ENCODE measurements at places on chromosomes 1 and 21. TPM values are rescaled to one million over a fixed set of nuclear protein-coding genes. Genes with fewer than 3 reads are reported as not detected.

DNA sequence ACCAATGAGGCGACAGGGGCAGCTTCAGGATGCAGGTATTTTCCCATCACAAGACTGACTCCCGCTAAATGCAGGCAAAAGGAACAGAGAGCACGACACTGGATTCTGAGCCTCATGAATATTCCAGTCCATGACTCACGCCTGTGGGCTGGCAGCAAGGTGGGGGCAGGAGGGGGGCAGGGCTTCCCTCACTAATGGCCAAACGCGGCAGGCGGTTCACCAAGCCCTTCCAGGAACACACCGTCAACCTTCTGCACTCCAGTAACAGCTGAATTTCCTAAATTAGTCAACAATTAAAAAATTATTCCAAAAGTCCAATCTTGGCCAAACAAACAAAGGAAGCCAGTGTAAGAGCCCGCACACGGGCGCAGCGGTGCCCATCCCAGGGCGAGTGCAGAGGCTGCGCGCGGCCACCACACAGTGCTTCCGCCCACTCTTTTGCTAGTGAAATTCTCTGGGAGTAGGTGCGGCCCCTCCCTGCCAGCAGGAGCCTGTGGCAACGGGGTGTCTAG, 12.5 kb upstream of the GPR153 start:
- H3K4me1 ChIP-seq = no peaks in the 10 kb centered on the region
- no peak overlapping the region for H3K27ac ChIP-seq
- H3K36me3 ChIP-seq = no peaks in the 10 kb centered on the region
- no peak for DNase-seq

DNA sequence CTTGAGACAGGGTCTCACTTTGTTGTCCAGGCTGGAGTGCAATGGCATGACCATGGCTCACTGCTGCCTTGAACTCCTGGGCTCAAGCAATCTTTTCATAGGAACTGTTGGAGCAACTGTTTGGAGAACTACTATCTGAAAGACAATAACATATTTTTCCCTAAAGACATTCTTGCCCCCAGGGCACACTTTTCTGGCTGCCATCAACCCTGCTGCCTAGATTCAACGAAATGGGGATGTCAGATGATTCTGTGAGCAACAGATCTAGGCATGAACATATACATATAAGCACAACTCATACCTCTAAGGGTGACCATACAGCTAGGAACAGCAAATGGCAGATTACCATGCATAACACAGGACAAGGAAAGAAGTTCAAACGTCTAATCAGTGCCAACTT, 27.4 kb downstream of the JAK1 start:
- no peaks in the 10 kb centered on the region for H3K36me3 ChIP-seq
- no peaks in the 10 kb centered on the region for H3K27me3 ChIP-seq
- no peak overlapping the region for H3K4me3 ChIP-seq
- no peak for DNase-seq

Gene COL16A1
- total RNA-seq = 0.44 TPM

Gene CHI3L1
- total RNA-seq = 235 TPM

DNA sequence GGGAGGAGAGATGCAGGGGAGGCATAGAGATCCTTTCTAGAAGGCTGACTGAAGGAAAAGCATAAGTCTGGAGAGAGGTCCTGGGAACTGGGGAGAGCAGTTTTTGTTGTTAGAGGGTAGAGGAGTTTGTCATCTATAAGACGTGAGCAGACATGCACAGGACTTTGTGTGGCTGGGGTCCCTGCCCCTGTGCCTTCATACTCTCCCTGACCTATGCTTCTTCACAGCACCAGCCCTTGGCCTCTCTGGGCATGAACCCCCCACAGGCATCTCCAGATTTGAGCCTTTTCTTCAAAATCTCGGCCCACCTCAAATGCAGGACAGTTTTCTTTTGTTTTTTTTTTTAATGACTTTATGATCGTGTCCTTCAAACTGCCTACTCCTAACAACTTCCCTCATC, 79.9 kb downstream of the EVA1C start:
- no peak overlapping the region for H3K4me3 ChIP-seq
- H3K4me1 ChIP-seq = peaks cover 8% of the 10 kb centered on the region
- no peak for DNase-seq

Gene AMPD2
- 40.3 TPM for total RNA-seq

GRCh38 chr1:16235944-16236510, 956 bp downstream of the CPLANE2 start:
- no peaks in the 10 kb centered on the region for H3K27me3 ChIP-seq
- H3K4me3 ChIP-seq = peak overlapping the region; percentile 68
- DNase-seq = peak; percentile 20
- H3K4me1 ChIP-seq = 0 out of 2 replicates have a peak, but pooled peaks cover 5% of the 10 kb centered on the region

Gene FAM167B
- 0.70 TPM for total RNA-seq

Data from Caco-2 (cell line).